Muscle of back (tissue), 13 donors: ENCODE measurements at places on chromosomes 1 and 21.

DNA sequence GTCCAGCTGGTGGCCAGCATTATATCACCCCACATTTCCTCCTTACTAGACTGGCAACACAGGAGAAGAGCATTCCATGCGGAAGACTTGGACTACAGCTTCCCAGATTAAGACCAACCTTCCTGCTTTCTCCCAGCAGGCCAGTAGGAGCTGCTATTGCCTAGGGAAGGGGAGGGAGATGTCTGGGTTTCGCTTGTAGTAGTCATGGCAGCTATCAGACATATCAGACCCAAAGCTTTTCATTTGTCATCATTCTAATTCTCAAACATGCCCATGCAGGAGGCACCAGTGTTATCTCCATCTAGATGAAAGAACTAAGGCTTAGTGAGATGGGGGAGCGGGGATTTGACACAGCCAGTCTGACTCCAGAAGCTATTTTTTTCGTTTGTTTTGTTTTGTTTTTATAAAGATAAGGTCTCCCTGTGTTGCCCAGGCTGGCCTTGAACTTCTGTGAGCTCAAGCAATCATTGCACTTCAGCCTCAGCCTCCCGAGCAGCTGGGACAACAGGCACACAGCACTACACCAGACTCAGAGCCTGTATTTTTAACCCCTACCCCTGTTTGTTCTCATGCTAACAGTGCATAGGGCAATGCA lies 4.5 kb downstream of the PLA2G2A start:
- peak; percentile 47 for DNase-seq

DNA sequence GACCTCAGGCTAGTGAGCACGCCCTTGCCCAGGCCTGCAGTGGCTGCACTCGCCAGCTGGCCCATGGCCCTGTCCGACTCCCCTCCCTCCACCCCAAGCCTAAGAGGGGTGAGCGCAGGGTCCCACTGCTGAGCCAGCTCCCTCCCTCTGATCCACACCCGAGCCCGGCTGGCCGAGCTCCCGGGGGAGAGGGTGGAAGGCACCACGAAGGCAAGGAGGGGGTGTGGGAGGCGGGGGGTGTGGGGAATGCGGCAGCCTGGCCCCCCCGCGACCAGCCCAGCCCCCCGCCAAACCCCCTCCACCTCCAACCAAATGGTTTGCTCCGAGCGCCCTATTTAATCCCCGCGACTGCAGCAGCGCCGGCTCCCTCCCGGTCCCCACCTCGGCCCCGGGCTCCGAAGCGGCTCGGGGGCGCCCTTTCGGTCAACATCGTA lies at the start of gene CADM3:
TSS of gene CADM3 (plus strand) at position 362 of the 434 bp plus-strand sequence. CDS start 151 bp downstream, outside the sequence.
- DNase-seq = no peak

GRCh38 chr21:28636752-28637691 lies 355.7 kb downstream of the LTN1 start:
- no peak for DNase-seq

DNA sequence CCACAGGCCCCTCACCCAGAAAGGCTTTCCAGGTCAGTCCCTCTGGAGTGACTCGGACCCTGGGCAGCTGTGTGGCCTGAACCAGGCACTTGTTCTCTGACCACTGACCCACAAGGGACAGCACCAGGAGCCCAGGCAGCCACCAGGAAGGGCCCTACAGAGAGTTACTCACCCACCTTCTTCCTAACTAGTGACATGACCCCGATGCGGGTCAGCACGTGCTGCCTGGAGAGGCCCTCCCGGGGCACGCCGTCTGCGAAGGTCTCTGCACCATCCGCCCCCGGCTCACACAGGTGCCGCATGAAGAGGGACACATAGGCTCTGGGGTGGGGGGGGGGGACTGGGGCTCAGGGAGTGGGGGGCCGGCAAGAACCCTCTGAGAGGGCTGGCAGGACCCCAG lies 55.8 kb downstream of the CHD5 start:
- DNase-seq = no peak

DNA sequence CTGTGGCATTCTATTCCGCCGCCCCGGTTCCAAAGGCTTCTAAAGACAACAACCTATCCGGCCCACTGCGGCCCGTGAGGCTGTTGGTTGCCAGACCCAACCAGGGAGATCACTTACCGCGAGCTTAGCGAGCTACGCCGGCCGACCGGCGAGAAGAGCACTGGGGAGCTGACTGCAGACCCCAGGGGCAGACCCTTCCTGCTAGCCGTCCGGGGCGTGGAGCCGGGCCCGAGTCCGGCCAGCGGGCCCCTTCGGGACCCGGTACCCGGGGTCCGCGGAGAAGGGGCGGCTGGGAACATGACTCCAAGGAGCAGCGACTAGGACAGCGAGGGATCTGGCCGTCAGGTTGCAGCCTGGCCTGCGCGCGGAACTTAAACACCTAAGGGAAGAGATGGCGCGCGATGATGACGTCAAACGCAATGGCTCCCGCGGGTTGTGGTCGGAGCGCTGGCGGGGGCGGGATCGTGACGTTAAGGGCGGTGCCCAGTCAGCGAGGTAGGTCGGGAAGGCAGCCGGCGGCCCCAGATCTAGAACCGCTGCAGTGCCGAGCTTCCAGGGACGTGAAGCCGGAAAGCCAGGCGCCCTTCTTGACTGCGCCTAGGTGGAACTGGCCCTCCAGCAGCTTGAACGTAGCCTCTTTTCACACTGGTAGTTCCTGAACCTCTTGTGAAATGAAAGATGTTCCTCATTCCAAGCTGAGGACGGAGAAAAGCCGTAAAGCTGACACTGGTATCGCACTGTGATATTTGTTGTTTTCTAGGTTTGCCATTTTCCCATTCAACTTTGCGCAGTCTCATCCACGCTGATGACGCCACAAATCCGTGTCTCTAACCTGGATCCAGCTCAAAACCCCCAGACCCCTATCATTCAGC lies at the start of gene NUP133:
TSS of gene NUP133 (minus strand) at position 391 of the 872 bp plus-strand sequence. CDS start at position 299, 92 bp downstream.
- peak; percentile 99 for DNase-seq

DNA sequence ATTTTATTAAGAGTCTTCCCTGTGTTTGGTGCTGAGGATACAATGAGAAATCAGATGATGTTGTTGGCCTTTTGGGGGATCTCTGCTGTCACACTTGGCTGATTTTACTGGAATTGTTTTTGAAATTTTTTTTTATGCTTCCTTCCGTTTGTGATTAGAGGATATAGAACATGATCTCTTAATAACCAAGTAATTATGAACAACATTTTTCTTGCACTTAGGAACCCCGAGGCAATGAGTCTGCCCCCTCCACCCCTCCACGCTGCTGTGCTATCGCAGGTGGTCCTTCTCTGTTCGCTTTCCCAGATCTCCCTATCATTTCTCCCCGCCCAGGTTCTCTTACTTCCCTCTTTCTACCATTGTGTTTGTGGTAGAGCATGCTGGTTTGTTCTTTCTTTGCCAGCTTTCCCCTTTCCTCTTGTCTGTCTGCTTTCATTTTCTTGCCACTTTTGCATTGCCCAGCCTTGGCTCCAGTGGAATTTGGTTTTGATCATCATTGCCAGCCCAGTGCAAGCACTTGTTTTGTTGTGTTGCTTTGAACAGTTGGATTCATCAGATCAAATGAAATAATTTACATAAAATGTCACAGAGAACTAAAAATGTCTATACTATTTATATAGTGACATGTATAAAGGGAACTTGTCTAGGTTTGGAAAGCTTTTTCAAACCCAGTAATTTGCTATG lies 73.1 kb upstream of the SCCPDH start:
- DNase-seq = no peak

DNA sequence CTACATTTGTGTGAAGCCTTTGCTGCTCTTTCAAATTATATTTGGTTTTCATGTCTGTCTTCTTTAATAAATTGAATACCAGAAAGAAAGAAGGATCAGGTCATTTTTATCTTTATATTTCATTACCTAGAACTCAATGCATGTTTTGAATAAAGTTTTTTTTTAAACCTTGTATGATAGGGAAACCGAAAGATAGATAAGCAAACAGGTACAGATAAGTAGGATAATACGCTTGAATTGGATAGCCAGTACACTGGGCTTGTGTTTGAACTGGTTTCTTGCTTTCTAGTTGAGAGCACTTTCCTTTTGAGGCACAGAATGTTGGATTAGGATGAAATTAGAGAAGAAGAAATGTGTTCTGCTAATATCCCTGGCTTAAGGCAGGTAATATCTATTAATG lies 46.9 kb downstream of the PKN2 start:
- DNase-seq = no peak

DNA sequence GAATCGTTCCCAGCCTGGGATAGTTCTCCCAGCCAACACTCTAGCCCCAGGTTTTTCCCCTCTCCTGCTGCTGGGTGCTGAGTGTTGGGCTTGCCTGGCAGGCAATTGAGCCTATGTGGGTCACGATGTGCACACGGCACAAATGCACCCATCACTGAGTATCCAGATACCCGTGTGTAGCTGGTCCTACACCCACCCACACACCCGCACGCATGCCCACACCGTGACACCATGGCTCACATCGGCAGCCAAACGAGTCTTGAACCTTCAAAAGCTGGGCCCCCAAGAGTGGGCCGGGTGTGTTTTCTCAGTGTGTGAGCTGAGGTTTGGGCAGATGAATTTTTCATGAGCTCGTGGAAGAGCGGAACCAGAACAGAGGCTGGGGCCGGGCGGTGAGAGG lies 188.5 kb downstream of the GRIK3 start:
- no peak for DNase-seq

DNA sequence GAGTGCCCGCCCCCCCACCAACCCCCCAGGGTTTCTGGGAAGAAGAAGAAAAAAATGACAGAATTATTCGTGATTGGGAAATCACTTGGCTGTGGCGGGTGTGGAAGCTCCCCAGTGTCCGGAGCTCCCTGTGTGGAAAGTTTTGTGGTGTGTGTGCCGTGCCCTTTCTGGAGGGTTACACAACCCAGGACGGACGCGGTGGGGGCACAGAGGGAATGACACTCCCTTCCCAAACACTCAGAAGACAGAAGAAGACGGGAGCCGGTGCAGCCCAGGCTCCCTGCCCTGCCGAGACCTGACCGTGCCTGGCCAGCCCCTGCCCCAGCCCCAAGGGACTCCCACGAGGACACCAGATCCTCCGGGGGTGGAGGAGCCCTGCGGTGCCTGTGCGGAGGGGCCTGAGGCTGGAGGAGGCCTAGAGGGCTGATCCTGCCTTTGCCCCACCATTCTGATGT lies 33.0 kb upstream of the ADARB1 start:
- DNase-seq = no peak

DNA sequence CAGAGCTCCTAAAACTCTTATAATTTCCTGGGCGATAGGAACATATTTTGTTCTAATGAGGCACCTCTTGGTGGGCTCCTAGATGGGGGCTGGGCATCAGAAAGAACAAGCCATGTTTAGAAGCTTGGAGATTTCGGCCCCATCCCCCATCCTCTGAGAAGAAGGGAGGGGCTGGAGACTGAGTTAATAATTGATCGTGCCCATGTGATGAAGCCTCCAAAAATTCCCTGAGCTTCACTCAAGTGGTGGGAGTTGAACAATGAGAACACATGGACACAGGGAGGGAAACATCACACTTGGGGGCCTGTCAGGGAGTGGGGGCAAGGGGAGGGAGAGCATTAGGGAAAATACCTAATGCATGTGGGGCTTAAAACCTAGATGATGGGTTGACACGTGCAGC lies 18.1 kb downstream of the C1orf115 start:
- DNase-seq = no peak

GRCh38 chr1:248786156-248786555 lies 30.6 kb upstream of the LYPD8 start:
- DNase-seq = no peak

GRCh38 chr1:36665478-36666080 lies 182.9 kb upstream of the CSF3R start:
- no peak for DNase-seq

GRCh38 chr1:109765483-109765815 lies 1.7 kb upstream of the EPS8L3 start:
- DNase-seq = no peak

DNA sequence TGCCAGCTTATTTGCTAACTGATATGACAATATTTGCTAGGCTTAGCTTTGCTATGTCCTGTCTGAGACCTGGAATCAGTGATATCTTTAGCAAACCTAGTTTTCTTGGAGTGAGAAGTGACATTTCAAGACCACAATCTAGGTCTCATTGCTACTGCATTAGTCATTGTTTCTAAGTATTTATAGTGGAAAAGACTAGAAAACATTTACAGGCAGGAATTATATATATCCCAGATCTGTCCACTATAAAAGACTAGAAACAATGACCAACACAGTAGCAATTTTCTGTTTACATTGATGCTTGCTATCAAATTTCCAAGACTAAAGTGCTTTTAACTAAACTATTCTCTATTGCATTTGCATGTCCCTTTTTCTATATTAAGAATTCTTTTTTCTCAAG lies 5.0 kb upstream of the RGS18 start:
- no peak for DNase-seq

GRCh38 chr1:190663962-190664361 lies 186.3 kb upstream of the BRINP3 start:
- no peak for DNase-seq

- no peak for DNase-seq
Observed at GRCh38 chr1:41728403-41729202, 190.1 kb downstream of the HIVEP3 start.

DNA sequence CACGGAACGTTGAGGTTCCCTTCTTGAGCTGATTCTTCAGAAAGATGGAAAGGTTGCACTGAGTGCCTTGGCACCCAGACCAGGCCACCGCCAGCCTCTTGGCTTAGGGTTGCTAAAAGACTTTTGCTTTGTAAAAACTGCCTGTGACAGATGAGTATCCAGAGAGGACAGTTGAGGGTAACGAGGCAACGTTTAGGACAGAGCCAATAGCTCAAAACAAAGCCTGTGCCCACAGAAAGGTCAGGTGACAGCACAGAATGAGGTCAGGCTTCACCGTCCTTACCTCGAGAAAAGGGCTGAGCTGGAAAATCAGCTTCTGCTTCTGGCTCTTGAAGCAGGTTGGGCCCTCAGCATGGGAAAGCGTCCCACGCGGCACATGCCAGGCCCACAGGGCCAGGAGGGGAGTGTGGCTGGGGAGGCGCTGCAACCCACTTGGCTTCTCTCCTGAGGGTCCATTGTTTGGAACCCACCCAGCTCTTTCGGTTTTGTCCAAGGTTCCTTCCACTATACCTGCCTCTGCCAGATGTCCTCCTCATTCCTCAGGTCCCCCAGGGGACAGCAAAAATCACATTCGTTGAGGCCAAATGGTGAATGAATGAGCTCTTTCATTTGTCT lies 55.5 kb downstream of the SCCPDH start:
- DNase-seq = no peak

- no peak for DNase-seq
Observed at GRCh38 chr1:53463961-53464899, 5.0 kb downstream of the DMRTB1 start.
